Activated CD8-positive, alpha-beta memory T cell treated with anti-CD3 and anti-CD28 coated beads for 4 hours (primary cell): ENCODE measurements at places on chromosomes 4 and X.

GRCh38 chrX:16039834-16040233 lies 83.5 kb upstream of the GRPR start:
- DNase-seq = no peak

DNA sequence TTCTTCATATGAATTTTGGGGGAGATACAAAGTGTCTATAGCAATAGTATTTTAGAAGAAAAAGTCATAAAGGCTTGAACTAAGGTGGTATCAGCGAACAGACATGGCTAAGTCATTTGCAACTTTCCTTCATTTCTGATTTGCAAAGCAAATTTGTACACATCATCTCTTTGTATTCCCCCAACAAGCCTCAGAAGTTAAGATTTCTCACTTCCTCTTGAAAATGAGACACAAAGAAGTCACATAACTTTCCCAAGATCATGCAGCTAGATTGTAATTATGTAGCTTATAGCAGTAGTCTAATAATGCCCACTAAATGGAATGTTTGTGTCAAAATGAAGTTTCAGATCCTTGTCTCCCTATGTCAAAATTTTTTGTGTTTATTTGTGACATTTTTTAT lies 709.8 kb upstream of the HS3ST1 start:
- DNase-seq = no peak

GRCh38 chrX:72687396-72687795 lies 26.7 kb downstream of the PHKA1 start:
- DNase-seq = no peak

DNA sequence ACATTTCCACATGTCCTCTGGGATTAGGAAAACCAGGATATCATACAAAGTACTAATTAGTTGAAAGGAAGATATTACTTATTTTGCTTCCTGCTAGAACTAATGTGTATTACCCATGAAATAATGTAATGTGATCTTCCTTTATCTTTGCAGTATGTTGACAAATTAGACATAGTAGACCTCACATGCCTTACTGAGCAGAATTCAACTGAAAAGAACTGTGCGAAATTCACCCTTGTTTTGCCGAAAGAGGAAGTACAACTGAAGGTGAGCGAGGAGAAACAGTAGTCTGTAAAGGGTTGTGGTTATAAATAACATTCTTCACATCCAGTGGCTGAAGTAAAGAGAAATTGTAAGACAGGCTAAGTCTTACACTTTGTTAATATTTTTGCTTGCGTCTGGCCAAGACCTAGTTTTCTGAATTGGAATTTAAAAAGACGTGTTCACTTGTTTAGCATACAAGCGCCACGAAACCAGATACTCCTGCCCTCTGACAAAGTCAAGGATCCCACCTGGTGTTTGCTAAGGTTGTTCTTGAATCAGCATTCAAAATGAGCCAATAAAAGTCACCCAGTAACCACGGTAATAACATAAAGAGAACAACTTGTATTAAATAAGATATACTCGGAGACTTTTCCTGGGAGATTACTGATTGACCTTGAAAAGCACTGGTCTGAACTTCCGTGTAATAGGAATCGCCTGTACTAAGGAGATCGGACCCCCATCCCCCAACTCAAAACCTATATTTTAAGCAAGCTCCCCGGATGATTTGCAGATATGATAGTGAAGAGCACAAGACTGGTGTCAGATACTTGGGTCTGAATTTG lies 16.9 kb downstream of the STAP1 start:
- no peak for DNase-seq

GRCh38 chrX:11151799-11152559 lies 40.8 kb downstream of the HCCS start:
- no peak for DNase-seq

- no peak for DNase-seq
Measured at GRCh38 chrX:17527135-17527701, 152.2 kb downstream of the NHS start.

DNA sequence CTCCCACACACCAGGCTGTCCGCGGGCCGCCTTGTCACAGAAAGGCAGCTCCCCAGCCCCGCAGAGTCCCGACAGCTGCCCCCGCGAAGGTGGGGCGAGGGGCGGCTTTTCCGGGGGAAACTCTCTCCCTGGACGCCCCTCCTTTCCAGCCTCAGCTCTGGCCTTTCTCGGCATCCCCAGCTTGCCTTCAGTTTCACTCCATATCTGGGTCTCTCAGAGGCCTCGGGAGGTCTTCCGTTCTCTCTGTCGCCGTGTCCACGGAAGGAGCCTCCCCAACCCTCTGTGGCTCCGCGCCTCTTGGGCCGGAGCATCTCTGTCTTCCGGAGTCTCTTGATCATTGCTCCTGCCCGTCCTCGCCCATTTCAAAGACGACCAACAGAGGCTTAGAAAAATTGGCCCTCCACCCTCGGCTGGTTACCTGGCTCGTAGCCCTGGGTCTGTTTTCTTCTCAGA lies 6.1 kb upstream of the MSX1 start:
- no peak for DNase-seq

DNA sequence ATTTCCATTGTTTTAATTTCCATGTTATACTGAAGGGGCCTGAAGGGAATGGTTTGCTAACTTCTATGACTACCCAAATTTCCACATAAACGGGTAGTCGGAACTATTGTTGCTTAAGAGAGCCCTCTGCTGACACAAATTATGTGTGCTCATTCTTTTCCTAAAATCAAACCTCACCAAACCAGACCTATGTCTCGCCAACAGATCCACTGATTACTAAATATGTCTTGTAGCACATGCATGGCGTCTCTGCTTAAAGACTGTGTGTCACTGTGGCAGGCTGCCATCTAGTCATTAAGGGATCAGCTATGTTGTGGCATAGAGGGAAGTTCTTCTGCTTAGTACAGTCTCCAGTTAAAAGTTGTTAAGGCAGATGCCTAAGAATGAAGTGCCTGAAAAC lies 25.1 kb downstream of the PIR start:
- DNase-seq = no peak

DNA sequence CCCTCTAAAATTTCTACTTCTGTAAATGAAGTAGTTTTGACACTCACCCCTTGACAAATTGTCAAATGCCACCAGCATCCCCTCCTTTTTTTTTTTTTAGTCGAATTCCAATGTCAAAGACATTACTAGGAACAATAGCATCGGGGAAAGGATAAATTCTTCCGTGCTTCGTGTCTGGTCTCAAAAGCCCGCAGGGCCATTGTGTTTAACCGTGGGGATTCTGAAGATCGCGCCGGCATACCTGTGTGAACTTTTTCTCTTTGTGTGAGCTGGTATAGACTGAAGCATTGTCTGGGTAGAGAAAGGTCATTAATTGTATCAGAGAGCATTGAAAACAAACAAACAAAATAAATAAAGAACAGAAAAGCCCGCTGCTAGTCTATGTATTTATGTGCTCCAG lies 313.9 kb downstream of the ASMT start:
- no peak for DNase-seq

DNA sequence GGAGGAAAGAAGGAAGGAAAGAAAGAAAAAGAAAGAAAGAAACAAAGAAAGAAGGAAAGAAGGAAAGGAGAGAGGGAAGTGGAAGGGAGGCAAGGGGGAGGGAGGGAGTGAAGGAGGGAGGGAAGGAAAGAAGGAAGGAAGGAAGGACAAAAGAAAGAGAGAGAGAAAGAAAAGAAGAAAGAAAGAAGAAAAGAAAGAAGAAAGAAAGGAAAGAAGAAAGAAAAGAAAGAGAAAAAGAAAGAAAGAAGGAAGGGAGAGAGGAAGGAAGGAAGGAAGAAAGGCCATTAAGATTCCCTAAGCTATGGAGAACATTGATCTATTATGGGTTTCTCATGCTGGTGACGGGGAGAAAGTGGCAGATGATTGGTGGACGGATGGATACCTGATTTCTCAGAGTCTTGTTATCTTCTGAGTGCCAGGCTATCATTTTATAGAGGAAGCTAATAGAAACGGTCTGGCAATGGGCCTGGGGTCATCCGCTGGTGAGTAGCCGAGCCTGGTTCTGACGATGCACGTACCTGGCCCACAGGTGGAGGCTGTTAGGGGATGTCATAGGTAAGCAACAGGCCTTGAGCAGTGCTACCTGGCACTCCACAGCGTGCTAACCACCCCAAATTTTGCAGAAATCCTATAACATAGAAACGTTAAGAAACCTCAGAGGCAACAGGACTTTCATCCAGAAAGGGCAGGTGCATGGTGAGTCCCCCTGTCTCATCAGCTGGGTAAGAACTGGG lies 142.9 kb downstream of the SHOX start:
- DNase-seq = no peak

GRCh38 chrX:111127038-111127437 lies 31.0 kb downstream of the PAK3 start:
- DNase-seq = no peak

- DNase-seq = no peak
Measured at GRCh38 chr4:176549161-176549865, 229.5 kb downstream of the SPCS3 start.

- DNase-seq = no peak
Measured at GRCh38 chr4:144355811-144356757, 215.6 kb upstream of the GYPA start.
